ENCODE measurements at places on chromosomes 7 and 10.

DNA sequence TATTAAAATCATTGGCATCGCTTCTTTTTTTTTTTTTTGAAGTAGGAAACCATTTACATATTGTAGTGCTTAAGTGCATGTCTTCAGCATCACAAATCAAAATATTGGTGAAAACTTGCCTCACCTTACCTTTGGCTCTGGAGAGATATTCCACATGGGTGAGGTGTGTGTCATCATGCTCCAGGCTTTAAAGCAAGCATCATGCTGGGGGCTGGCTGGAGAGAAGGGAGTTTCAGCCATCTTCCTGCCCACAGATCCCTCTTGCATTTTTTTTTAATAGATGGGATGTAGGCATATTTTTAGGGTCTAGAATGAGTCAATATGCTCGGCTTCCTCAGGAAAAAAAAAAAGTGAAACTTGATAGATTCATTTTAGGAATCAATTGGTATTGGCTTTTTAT is 2.3 kb upstream of the INSYN2A start:
- no peak for DNase-seq

DNA sequence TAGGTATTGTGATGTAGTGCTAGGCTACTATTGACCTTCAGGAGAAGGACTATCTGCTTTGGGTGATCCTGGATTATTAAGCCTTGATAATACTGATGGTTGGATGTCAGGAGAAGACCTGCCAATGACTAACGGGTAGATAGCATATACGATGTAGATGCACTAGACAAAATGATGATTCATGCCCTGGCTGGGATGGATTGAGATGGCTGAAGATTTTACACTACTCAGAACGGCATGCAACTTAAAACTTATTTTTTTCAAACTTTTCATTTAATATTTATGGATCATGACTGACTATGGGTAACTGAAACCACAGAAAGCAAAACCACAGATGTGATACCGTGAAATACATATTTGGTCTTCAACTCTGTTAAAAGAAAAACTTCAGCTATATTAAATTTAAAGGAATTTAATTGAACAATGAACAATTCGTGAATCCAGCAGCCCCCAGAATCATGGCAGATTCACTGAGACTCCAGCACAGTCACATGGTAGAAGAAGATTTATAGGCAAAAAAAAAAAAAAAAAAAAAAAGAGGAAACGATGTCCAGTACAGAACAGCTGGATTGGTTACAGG is 124.6 kb upstream of the CDK13 start:
- no peak for DNase-seq

DNA sequence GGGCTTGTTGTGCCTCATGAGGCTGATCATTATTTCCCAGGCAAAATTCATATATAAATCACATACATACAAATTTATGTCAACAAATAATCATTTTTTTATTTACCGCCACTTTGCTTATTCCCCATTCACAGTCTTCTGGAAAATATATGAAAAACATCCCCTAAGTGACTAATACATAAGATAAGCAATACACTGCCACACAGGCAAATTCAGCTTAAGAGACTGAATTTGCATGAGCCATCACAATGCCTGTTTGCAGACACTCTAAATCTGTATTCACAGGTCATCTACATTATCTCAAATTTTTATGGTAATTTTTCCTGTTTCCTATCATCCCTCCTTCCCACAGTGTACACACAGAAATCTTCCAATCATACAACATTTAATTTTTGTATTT is 13.2 kb downstream of the OSBPL3 start:
- DNase-seq: no peak

DNA sequence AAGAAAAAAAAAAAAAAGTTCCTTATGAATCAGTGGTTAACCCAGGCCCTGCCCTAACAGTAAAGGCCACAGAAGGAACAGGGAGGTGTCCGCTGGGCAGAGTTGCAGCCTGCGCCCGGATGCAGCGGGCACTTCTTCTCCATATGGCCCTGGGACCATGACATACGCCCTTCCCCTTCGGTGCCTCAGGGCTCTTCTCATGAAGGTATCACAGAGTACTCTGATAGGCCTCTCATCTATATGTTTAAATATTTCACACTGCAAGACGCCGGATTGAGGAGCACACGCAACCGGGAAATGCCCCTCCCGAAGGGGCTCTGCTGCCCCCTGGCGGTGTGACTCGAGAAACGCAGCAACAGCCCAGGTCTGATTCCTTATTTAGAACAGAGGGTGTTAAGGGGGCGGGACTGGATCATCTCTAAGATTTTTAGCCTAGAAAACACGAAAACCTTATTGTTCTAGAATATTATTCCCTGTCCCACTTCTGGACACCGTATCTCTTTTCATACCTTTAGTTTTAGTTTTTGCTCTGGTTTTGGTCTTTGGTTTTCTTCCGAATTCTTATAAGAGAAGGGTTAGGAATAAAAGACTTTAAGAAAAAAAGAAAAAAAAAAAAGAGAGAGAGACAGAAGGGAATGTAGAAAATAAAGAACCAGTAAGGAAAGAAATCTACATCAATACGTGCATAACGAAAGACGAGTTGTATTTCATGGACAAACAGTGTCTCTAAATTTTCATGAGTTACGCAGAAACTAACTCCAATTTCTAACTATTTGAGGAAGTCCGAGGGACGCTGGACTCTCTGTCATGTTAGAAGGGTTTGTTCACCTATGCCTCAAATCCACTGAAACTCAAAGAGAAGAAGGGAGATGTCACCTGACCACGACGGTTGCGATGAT is 12.0 kb downstream of the DAGLB start:
- peak; percentile 81 for DNase-seq

GRCh38 chr10:27568196-27569175 is 64.4 kb downstream of the RAB18 start:
- DNase-seq: no peak

DNA sequence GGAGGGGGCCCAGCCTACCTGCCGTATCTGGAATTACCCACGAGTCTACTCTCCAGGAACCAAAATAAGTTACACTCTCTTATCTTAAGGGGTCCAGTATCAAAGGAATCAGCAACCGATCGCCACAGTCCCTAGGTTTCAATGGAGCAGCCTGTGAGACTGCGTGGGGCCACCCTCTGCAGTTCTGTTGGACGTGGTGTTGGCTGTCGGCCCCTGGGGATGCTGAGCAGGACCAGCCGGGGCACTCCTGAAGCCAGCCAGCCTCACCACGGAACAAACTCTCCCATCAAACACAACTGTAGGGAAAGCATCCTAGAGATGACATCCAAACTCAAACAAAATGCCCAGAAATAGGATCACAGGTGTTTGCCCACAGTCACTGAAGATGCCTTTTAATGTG is 25.5 kb upstream of the ABLIM1 start:
- DNase-seq: no peak

DNA sequence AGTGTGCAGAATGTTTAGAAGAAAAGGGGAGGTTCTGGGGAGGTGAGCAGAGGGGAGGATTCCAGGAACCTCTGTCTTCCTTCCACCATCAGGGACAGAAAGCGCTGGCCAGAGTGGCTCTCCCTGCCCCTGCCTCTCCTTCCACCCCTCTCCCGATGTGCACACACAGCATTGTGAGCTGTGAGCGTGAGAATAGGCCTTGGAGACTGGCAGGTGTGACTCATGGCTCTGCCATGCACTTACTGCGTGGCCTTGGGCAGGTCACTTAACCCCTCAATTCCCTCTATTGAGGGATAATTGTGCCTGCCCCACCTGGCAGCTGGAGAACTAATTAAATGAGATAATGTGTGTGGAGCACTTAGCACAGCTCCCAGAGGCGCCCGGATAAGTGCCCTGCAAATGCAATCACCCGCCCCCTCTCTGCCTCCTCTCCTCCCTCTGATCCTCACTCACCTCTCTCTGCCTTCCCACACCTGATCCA is 115.4 kb downstream of the ZMIZ1 start:
- peak; percentile 42 for DNase-seq

GRCh38 chr10:33731322-33731721 is 396.9 kb upstream of the NRP1 start:
- no peak for DNase-seq

GRCh38 chr10:23063973-23064812 is 31.2 kb upstream of the MSRB2 start:
- no peak for DNase-seq

DNA sequence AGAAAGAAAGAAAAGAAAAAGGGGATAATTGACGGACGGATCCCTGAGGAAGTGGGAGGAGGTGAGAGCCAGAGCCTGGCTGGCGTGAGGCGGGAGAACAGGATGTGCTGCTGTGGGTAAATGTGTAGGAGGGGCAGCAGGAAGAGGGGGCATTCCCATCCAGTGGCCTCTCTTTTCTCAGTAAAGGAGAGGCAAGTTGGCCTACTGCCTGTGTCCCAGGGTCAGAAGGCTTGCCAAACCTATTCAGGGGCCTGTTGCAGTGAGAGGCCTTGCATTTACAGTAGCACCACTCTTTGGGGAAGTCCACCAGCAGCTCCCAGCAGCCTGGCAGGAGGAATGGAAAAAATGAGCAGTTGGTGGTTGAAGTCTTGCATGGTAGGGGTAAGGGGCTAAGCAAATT is 26.6 kb upstream of the ASCC1 start:
- DNase-seq: no peak

- no peak for DNase-seq
These were observed 125.1 kb upstream of the NOBOX start for GRCh38 chr7:144528536-144529045.

- no peak for DNase-seq
These were observed 486.3 kb downstream of the GALNT17 start for GRCh38 chr7:71618278-71618677.

GRCh38 chr7:28528899-28529298 is 116.6 kb downstream of the CREB5 start:
- no peak for DNase-seq

DNA sequence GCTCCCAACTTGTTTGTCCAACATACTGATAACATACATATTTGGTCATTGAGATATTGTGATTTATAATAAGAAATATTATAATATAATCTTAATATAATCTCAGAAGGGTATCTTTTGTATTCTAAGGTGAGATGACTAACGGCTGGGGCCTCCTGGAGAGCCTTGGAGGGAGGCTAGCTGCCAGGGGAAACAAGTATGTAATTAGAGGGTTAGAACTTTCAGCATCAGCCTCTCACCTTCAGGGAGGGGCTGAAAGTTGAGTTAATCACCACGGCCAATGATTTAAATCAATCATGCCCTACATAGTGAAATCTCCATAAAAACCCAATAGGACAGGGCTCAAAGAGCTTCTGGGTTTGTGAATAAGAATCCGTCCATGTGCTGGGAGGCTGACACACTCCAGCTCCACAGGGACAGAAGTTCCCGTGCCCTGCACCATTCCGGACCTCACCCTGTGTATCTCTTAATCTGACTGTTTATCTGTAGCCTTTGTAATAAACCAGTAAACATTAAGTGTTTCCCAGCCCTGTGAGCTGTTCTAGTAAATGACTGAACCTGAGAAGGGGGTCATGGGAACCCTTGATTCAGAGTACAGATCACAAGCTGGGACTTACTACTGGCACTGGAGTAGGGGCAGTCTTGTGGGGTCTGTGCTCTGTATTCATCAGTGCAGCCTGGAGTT is 86.3 kb upstream of the STEAP1B start:
- no peak for DNase-seq

- DNase-seq: peak; percentile 11
These were observed 92.6 kb downstream of the POLL start for GRCh38 chr10:101495324-101495925.

GRCh38 chr7:149883452-149883861 is 9.7 kb downstream of the ATP6V0E2 start:
- peak; percentile 51 for DNase-seq

DNA sequence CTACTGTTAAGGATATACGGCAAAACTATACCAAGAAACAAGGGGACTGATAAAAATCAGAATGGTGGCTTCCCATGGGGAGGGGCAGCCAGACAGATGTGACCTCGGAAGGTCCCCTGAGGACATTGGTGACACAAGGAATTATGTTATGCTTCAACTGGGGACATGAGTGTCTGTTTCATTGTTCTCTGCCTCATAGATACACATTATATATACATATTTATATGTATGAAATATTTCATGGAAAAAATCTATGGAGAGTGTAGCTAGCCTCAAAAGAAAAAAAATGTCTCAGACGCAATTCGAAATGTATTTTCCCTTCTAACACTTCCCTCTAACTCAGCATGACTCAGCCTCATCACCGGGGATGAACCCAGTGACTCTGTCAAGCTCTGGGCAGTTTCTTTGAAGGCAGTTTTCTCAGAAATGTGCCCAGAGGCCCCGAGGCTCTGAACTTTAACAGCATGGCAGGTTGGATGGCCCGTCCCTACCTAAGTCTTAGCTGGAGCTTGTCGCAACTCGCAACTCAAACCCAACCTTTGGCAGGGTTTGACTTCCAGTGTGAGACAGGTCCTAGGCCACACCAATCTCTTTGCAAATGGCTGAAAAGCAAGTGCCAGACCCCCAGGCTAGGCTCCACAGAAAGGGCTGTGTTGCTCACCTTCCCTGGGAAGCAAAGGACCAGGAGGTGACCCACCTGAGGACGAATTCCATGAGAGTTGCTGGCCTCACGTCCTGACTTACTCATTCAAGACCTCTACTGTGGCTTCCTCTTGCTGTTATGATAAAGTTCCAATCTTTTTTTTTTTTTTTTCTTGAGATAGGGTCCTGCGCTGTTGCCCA is 86.9 kb downstream of the CARD11 start:
- no peak for DNase-seq

- no peak for DNase-seq
These were observed 150.9 kb upstream of the AGK start for GRCh38 chr7:141400356-141400755.

- peak; percentile 54 for DNase-seq
These were observed 114.1 kb downstream of the VIPR2 start for GRCh38 chr7:159030490-159031134.

DNA sequence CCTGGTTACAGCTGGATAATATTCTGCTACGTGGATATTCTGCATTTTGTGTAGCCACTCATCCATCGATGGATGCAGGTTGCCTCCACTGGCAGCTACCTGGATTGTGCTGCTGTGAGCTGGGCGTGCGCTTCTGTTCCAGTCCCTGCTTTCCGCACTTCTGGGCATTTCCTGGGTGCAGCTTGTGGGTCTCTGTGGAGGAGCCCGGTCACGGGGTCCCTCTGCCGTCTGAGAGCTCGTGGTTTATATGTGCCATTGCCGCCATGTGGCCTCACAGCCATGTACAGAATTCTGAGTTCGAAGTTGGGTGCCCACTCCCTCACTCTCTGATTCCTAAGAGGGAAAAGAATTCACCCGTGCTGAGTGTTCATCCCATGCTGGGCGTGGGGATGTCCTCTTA is 38.3 kb downstream of the JAKMIP3 start:
- DNase-seq: no peak

- DNase-seq: no peak
These were observed 34.0 kb upstream of the CYTH3 start for GRCh38 chr7:6306471-6306870.

- no peak for DNase-seq
These were observed 87.2 kb downstream of the TWIST1 start for GRCh38 chr7:19030281-19030680.

DNA sequence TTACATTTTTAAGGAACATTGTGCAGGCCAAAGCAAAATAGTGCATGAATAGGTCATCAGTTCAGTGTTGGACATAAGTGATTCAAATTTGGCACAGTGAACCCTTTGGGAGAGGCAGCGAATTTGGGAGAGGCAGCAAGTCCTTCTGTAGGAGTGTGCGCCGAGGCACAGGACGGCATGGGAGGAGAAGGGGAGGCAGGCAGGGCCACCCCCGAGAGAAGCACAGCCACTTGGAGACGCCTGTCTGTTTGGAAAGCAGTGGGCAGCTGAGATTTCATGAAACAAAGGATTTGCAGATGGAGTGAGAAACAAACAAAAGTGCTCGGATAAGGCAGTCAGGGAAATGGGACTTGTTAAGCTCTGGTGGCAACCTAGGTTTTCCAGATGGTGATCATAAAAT is 30.6 kb downstream of the VIPR2 start:
- DNase-seq: no peak

- no peak for DNase-seq
These were observed 6.2 kb downstream of the SFR1 start for GRCh38 chr10:104128214-104128613.

All from NCI-H2081 (cell line).